Germinal center (tissue), 1 donor: ENCODE measurements at places on chromosomes 7 and 10.

- DNase-seq: no peak
These were observed 13.8 kb upstream of the MPP7 start for GRCh38 chr10:28316696-28317095.

- no peak for DNase-seq
These were observed 152.5 kb upstream of the ZMIZ1 start for GRCh38 chr10:78916227-78916626.

DNA sequence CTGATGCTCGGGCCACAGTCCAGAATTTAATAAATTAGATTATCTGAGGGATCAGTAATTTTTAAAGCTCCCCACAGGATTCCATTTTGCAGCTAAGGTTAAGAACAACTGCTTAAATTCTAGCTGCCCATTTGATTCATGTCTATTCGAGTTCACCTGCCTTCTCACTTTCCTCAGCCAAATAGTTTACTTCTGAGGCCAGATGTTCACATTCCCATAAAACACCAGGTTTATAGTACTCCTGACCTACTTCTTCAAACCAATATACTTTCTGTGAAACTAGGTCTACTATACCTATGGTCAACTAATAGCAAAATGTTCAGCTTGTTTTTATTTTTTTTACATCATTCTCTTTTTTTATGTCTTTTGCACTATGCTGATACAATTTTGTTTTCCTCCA is 86.3 kb downstream of the GPR158 start:
- no peak for DNase-seq

DNA sequence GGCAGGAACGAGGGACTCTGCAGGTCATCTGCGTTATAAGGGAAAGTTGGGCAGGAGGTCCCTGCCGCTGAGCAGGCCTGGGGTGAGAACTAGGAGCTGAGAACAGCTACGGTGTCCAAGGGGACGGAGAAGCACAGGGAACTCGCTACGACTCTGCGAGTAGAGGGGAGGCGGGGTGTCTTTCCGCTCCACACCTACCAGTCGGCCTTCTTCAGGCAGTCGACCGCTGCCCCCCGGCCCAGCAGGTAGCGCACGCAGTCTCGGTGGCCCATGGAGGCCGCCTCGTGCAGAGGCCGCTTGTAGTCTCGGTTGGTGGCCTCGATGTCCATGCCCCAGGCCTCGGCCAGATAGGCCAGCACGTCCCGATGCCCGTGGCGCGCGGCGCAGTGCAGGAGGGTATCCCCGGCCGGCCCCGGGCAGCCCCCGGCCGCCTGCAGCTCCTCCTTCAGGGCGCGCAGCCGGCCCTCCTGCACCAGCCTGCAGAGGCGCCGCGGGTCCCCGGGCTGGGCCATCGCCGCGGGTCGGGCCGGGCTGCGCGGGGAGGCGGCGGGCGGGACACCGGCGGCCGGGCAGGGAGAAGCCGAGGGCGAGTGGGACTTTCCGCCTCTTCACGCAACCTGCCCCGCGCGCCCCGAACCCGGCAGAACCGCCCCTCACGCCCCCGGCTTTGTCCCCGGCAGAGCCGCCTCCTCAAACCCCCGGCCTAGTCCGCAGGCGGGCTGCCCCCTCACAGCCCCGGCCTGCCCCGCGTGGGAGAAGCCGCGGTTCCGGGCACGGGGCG is 660 bp downstream of the ANKRD16 start:
- DNase-seq: peak; percentile 54

DNA sequence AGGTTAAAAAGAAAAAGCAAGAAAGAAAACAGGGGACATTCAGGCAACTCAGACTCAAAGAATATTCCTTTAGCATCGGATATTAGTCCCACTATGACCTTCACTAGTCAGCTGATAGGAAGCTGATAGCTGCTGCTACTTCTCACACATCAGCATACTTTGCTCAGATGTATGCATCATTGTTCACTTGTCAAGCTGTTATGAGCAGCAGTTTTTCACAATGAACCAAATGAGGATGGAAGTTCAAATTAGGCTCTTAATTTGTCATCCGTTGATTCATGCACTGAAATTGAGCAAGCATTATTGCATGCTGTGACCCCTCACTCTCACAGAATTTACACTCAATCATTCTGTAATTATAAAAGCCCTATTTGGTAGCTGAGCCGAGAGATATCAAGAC is 257.7 kb downstream of the SNX13 start:
- no peak for DNase-seq
